Natural killer cell treated with Interleukin-12 subunit alpha and Interleukin-12 subunit beta and Interleukin-15 and Interleukin-18, amount 100 ng/mL, for 72 hours (primary cell): ENCODE measurements at places on chromosomes 12 and 14. TPM values are rescaled to one million over a fixed set of nuclear protein-coding genes. Genes with fewer than 3 reads are reported as not detected.

DNA sequence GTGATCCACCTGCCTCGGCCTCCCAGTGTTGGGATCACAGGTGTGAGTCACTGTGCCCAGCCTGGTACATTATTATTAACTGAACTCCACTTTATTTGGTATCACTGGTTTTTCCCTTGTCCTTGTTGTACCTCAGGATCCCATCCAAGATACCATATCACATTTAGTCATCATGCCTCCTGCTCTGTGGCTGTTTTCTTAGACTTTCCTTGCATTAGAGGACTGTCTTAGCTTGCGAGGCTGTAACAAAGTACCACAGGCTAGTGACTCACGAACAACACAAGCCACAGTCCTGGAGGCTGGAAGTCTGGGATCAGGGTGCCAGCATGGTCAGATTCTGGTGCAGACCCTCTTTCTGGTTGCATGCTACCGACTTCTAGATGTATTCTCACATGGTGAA lies 12.2 kb downstream of the KLC1 start:
- no peak for DNase-seq
- no peaks in the 10 kb centered on the region for H3K27me3 ChIP-seq
- no peak overlapping the region for H3K4me3 ChIP-seq

The C3AR1 gene
- 1.6 TPM for total RNA-seq

DNA sequence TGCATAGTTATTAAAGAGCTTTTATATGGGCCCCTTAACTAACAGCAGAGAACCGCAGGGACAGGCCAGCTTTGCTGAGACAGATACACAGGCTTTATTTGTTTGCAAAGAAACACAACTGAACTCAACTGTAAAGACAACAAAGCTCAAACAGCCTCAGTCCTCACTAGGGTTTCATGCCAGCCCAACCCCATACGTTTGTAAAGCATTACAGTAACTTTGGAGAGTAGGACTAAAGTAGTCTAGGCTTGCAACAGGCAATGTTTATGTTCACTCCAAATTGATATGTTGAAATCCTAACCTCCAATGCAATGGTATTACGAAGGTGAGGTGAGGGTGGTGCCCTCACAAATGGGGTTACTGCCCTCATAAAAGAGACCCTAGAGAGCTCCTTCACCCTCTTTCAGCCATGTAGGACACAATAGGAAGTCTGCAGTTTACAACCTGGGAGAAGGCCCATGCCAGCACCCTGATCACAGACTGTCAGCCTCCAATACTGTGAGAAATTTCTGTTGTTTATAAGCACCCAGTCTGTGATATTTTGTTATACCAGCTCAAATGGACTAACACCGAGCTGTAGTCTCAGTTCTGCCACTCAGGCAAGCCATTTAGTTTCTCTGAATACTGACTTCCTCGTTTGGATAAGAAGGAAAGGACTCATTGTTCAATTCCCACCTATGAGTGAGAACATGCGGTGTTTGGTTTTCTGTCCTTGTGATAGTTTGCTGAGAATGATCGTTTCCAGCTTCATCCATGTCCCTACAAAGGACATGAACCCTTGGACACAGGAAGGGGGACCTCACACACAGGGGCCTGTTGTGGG lies 35.2 kb downstream of the PPM1H start:
- no peak overlapping the region for H3K4me3 ChIP-seq
- H3K36me3 ChIP-seq = no peaks in the 10 kb centered on the region
- no peak for DNase-seq
- no peaks in the 10 kb centered on the region for H3K27me3 ChIP-seq

- H3K27ac ChIP-seq = no peak overlapping the region
- H3K4me1 ChIP-seq = no peaks in the 10 kb centered on the region
- no peaks in the 10 kb centered on the region for H3K27me3 ChIP-seq
- peaks cover 4% of the 10 kb centered on the region for H3K36me3 ChIP-seq
- no peak overlapping the region for H3K4me3 ChIP-seq
Observed at GRCh38 chr12:10521555-10521954, 15.9 kb downstream of the EIF2S3B start.
